ENCODE measurements at places on chromosomes 7 and 10.
A peak's percentile ranks its signal among the peaks of the same experiment; 100 is the strongest.

- no peak for DNase-seq
Observed at GRCh38 chr7:4065190-4065589, 616.9 kb upstream of the FOXK1 start.

GRCh38 chr10:119919826-119920225, 27.3 kb downstream of the SEC23IP start:
- no peak for DNase-seq

- no peak for DNase-seq
Observed at GRCh38 chr7:326273-326672, 36.3 kb downstream of the FOXL3 start.

- DNase-seq = peak; percentile 88
Observed at GRCh38 chr10:63114031-63114814, 18.9 kb upstream of the NRBF2 start.

DNA sequence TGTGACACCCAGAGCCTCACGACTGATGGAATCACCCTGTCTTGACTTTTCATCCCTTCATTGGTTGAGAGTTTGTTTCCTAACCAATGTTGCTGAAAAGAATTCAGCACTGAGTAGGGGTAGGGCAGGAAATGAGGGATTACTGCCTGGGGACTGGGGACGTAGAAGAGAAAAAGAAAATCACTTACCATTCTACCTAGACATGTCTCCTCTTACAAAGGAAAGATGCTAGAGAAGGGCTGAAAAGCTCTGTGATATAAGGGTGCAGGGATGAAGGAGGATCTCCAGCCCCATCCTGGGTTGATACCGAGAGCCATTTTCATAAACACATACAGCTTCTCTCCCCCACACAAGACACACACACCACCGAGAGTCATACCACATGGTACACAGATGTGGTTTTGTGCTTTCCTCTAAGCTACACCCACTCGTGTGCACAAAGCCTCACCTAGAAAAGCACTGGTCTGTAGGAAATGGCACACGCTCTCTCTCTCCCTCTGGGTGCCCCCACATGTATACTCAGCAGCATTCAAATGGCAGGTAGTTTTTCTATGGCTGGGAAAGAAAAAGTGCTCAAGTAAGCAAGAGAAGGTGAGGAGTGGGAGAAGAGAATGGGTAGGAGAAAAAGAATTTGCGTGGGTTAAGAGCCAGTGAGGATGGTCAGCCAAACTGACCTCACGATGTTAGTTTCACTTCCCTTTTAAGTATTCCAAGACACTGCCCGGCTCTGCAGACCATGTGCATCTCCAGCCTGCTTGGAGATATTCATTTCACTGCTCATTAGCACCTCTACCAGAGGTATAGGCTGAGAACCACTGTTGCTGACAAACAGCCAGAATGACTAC, 85.8 kb downstream of the CALD1 start:
- DNase-seq = no peak

DNA sequence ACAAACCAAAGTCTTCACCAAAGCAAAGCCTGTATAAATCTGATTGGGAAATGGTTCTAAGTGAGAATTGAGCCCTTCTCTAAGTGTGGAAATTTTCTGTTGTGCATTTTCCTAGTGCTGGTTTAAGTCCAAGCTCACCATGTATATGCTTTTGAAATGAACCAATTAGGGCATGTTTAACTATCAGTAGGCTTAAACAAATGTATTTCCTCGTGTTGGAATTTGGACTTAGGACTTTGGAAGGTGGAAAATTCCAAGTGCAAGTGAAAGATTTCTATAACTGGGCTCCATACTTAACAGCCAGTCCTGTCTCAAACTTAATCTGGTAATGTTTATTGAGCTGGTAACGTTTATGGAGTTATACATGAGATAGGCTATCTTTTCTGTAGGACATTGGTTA, 28.5 kb downstream of the CCNY start:
- no peak for DNase-seq

DNA sequence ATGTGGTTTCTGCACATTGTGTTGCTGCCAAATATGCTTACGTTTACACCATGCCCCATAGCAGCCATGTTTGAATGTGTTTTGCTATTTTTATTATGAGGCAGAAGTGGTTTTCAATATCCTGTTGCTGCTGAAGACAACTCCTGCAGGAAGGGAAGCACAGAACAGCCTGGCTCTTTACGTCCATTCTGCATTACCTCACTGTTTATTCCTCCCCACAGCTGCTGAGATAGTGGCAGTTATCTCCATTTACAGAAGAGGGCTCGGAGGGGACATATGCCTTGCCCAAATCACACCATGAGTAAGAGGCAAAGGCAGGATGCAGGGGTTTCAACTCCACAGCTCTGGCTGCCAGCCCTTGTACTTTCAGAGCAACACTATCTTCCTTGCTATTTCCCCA, 35.3 kb downstream of the PLPP4 start:
- no peak for DNase-seq

GRCh38 chr10:11856678-11857077, 33.5 kb downstream of the PROSER2 start:
- no peak for DNase-seq

GRCh38 chr10:42367532-42368230, 270.7 kb downstream of the ZNF33B start:
- DNase-seq = peak; percentile 53

GRCh38 chr10:60200012-60200681, 189.5 kb downstream of the ANK3 start:
- no peak for DNase-seq

GRCh38 chr10:125091891-125092290, 68.5 kb downstream of the CTBP2 start:
- no peak for DNase-seq

- DNase-seq = no peak
Observed at GRCh38 chr7:92028686-92029085, 88.0 kb downstream of the AKAP9 start.

- DNase-seq = peak; percentile 1
Observed at GRCh38 chr7:77727936-77728701, 31.9 kb downstream of the RSBN1L start.

- no peak for DNase-seq
Observed at GRCh38 chr10:111093741-111094380, 17.0 kb downstream of the ADRA2A start.

DNA sequence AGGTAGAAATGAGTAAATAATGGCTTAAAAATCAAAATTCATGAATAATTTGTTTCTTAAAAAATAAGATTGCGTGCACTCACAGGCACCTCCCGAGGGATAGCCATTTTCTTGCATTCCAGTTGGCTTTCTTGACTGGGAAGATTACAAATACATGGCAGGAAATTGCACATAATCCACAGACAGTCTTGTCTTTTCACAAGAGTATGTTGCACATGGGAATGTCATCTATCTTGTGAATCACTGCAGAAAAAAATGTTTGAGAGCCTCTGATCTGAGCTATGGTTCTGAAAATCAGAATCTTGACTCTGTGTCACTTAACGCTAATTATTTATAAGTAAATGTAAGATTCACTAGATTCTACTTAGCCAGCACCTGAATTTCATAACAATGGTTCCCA, 74.1 kb upstream of the PRKG1 start:
- DNase-seq = peak; percentile 87

DNA sequence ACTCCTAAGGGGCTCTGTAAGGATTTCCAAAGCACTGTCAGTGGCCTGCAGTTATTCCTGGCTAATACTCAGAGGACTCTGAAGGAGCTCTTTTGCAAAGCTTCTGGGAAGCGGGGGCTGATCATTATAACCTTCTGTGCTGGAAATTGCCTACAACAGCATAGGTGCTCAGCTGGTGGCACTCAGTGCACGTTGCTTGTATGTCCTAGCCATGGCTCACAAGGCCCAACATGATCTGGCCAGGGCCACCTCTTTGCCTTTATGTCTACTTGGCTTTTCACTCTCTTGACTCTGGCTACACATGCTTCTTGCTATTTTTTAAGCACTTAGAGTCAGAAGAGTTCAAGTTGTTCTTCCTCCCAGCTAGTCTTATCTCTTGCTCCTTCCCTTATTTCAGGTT, 17.5 kb downstream of the LAMB4 start:
- DNase-seq = no peak

GRCh38 chr7:38283809-38284208, 10.4 kb upstream of the TARP start:
- no peak for DNase-seq

DNA sequence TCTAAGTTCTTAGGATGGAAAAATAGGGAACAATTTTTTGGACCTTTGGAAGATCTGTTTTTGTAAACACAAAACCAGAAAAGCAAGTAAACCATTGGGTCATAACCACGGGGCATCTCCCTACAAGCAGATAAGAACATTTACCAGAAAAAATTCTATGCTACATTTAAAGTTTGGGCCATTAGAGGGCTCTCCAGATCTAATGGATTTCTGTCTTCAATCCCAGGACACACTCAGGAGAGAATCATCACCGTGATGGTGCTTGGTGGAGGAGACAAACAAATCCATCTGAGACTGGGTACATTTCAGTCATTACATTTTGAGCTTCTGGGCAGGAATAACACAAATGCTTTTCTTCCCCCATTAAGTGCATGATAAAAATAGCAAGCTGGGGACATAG, 178.4 kb upstream of the TARP start:
- DNase-seq = no peak

- DNase-seq = peak; percentile 78
Observed at GRCh38 chr10:3455385-3456334, 283.1 kb upstream of the PITRM1 start.

- DNase-seq = no peak
Observed at GRCh38 chr10:111430070-111430469, 353.2 kb downstream of the ADRA2A start.

Measured in fibroblast of skin of left quadriceps (primary cell).